ENCODE measurements at places on chromosomes 6 and 20.
A peak's percentile ranks its signal among the peaks of the same experiment; 100 is the strongest.

- DNase-seq = peak; percentile 51
These were observed 108.4 kb upstream of the PRSS16 start for GRCh38 chr6:27138837-27139755.

GRCh38 chr6:84568971-84569370 lies 195.4 kb downstream of the TBX18 start:
- DNase-seq = no peak

DNA sequence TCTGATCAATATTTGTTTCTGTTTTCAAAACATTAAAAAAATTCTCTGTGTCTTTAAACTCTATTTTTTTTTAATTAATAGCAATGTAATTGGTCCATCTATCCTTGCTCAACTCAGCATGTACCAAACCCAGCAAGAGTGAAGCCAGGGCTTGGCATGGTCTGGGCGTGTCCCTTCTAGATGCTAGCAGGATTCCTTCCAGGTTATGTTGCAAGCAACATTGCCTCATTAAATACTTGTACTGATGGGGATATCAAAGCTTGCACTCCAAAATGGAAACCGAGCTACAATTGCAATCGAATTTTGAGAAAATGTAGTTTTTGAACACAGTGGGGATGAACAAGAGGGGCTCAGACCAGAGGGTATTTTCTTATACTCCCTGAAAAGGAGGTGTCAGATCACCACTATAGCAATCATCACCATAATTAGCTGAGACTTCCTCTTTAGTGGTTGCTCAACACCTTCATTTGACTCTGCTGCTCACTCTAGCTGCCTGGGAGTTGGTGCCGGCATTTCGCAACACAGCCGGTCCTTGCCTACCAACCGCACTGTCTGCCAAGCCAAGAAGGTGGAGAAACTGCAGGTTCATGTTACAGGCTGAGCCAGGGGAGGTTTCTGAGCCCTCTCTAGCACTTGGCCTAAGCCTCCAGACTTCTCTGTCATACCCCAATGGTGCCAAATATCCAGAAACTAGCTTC lies 67.8 kb upstream of the RALGAPA2 start:
- peak; percentile 38 for DNase-seq

DNA sequence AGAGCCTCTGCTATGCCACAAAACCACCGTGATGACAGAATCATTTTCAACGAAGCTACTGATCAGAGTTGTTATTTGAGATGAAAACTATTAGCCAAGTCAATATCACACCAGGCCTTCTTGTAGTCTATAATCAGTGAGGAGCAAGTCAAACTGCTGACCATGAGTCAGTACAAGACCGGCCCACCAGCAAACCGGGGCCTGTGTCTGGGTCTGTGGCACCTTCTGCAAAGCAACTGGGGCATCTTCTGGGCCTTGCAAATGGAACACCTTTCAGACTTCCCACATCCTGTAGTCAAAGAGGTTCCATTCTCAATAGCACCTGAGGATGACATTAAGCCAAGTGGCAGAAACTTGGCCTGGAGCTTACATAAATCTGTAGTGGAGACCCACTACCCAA lies 38.5 kb downstream of the CPXM1 start:
- DNase-seq = peak; percentile 12

DNA sequence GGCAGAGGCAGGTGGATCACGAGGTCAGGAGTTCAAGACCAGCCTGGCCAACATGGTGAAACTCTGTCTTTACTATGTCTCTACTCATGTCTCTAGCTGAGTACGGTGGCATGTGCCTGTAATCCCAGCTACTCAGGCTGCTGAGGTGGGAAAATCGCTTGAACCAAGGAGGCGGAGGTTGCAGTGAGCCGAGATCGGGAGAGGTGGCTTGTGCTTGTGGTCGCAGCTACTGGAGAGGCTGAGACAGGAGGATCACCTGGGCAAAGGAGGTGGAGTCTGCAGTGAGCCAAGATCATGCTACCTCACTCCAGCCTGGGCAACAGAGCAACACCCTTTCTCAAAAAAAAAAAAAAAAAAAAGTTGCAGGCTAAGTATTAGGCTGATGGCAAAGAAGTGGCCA lies 8.0 kb upstream of the WTAP start:
- no peak for DNase-seq

DNA sequence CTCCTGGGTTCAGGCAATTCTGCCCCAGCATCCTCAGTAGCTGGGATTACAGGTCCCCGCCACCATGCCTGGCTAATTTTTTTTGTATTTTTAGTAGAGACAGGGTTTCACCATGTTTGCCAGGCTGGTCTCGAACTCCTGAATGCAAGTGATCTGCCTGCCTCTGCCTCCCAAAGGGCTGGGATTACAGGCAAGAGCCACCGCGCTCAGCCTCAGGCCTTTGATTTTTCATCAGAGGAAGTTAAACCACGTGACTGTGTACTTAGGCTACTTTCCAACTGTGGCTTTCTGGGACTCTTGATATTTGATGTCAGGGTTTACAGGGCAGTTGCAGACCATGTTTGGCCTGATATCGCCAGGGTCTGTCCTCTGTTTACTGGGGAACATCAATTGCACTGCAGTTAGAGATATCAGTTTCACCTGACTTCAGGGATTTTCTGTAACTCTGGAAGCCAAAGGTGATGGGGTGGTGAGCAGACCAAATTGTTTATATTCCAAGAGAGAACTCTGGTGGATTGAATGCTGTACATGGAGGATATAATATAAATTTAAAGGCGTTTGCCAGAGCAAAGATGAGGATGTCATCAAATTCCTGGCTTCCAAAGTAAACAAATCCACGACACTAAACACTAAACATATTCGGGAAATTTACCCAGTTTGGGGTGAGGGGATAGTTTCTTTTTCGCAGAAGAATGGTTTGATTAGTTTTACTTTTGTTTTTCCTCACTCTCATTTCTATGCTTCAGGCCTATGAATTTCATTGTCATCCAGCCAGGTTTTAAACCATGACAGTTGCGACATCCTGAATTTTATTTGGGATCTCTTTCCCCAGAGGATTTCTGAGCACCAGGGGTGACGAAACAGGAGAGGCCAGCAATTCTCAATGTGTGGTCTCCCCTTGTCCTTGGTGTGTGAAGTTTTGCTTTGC lies 4.2 kb downstream of the PSMF1 start:
- no peak for DNase-seq

GRCh38 chr6:36851149-36851614 lies 11.9 kb upstream of the CPNE5 start:
- peak; percentile 67 for DNase-seq

DNA sequence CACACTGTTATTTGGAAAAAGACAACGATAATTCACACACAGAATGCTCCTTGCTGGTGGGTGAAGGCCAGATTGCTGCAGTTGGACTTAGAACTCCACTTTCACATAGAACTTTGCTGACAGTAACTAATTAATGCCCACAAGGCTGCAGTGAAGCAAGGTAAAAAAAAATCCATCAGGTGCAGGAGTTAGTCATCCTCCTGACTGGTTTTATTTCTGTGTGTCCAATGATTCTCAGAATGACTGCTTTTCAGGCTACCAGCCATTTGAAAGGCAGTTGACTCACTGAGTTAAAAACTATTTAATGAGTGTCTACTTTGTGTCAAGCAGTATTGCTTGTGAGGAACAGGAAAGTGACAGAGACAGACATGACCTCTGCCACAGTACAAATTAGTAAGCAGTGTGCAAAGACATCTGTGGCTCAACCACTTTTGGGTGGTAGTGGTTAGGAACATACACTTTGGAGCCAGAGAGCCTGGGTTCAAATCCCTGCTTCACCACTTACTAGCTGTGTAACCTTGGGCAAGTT lies 41.9 kb downstream of the ELOVL5 start:
- peak; percentile 66 for DNase-seq
